Keratinocyte (primary cell): ENCODE measurements at places on chromosomes 1 and 21. TPM values are rescaled to one million over a fixed set of nuclear protein-coding genes. Genes with fewer than 3 reads are reported as not detected.

- DNase-seq, result no peak
- H3K4me3 ChIP-seq, result no peak overlapping the region
- H3K36me3 ChIP-seq, result no peaks in the 10 kb centered on the region
- H3K4me1 ChIP-seq, result peaks cover 30% of the 10 kb centered on the region
- H3K27me3 ChIP-seq, result no peaks in the 10 kb centered on the region
Measured at GRCh38 chr1:173064011-173064410, 13.3 kb upstream of the TNFSF18 start.

- DNase-seq, result no peak
- H3K4me3 ChIP-seq, result no peak overlapping the region
- H3K27ac ChIP-seq, result no peak overlapping the region
- H3K4me1 ChIP-seq, result peaks cover 6% of the 10 kb centered on the region
- H3K27me3 ChIP-seq, result peaks cover 18% of the 10 kb centered on the region
Measured at GRCh38 chr21:46055863-46056281, 42.0 kb upstream of the COL6A2 start.

DNA sequence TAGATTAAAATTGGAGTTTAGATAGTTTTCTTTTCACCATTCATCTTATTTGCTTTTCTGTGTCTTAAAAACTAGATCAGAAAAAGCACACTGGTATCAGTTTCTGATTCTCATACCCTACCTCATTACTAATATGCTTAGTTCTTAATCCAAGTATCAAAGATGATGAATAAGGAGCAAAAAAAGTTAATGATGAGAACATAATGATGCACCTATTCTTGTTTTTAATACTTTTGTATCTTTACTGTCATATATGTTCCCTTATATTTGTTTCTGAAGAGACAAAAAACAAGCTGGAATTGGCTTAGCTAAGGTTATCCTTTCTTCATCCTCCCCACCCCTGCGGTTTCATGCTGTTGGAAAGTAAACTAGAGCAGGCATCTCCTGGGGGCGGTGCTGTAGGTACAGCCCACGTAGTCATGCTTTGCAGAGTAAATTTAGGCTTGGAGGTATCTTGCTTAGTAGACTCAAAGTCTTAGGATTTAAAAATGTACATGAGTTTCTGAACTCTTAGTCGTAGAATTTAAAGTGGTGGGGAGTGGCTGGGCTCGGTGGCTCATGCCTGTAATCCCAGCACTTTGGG lies 16.4 kb downstream of the CNIH4 start:
- H3K4me1 ChIP-seq, result no peaks in the 10 kb centered on the region
- peaks cover 15% of the 10 kb centered on the region for H3K36me3 ChIP-seq
- DNase-seq, result no peak
- no peak overlapping the region for H3K27ac ChIP-seq
- no peaks in the 10 kb centered on the region for H3K27me3 ChIP-seq
- H3K4me3 ChIP-seq, result no peak overlapping the region

DNA sequence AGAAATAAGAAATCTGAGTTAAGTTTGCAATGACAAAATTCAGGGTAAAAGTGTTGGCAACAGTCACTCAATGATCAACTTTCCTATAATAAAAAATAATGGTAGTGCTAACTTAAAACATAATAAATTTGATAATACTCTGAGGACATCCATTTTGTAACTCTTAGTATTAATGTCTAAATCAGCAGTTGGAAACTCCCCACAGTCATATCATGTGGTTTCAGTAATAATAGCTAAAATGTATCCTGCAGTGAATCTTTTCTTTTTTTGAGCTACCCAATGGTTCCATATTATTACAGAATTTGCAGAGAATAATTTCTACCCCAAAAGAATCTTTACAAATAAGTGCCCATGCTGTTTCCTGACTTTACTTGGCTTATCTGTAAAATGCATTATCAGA lies 286.7 kb downstream of the PTPRC start:
- no peaks in the 10 kb centered on the region for H3K27me3 ChIP-seq
- no peak overlapping the region for H3K27ac ChIP-seq
- no peak overlapping the region for H3K4me3 ChIP-seq

- H3K27ac ChIP-seq, result no peak overlapping the region
- no peak for DNase-seq
- H3K36me3 ChIP-seq, result no peaks in the 10 kb centered on the region
- H3K4me1 ChIP-seq, result peaks cover 2% of the 10 kb centered on the region
- H3K4me3 ChIP-seq, result no peak overlapping the region
- no peaks in the 10 kb centered on the region for H3K27me3 ChIP-seq
Measured at GRCh38 chr1:33519240-33519884, 46.9 kb downstream of the ZSCAN20 start.

GRCh38 chr1:167439301-167439988 lies 78.9 kb downstream of the CD247 start:
- DNase-seq, result no peak
- H3K27me3 ChIP-seq, result peaks cover 19% of the 10 kb centered on the region
- H3K4me3 ChIP-seq, result peak overlapping the region; percentile 57
- H3K36me3 ChIP-seq, result no peaks in the 10 kb centered on the region

- H3K36me3 ChIP-seq, result no peaks in the 10 kb centered on the region
- no peaks in the 10 kb centered on the region for H3K27me3 ChIP-seq
- no peak overlapping the region for H3K27ac ChIP-seq
- H3K4me1 ChIP-seq, result no peaks in the 10 kb centered on the region
Measured at GRCh38 chr1:72086394-72086793, 195.9 kb downstream of the NEGR1 start.

- no peaks in the 10 kb centered on the region for H3K27me3 ChIP-seq
- DNase-seq, result no peak
- no peak overlapping the region for H3K27ac ChIP-seq
- H3K4me1 ChIP-seq, result no peaks in the 10 kb centered on the region
- H3K36me3 ChIP-seq, result peaks cover 16% of the 10 kb centered on the region
- no peak overlapping the region for H3K4me3 ChIP-seq
Measured at GRCh38 chr21:46388896-46389295, 64.9 kb downstream of the PCNT start.

Gene IRF6
- 467 to 800 TPM (median 476 TPM) in 3 replicates for polyA plus RNA-seq

Gene CFAP141
- not detected in 3 replicates for polyA plus RNA-seq
